ENCODE measurements at places on chromosomes 1 and 21.

DNA sequence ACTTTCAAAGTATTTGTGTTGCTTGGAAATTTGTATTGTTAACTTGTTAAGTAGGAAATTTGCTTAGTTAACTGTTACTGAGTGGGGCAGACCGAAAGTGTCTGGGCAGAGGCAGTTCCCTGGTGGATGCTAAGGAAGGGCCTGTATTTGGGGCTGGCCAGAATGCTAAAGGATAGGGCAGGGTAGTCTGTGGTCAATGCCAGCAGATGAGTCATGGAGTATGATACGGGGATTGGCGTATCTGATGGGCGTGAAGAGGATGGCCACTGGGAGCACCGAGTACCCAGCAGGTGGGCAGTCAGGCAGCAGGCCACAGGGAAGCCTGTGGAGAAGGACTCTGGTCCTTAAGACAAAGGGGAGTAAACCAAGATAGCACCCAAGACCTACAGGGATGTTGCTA, 46.6 kb upstream of the SCAF4 start:
- DNase-seq, result no peak

DNA sequence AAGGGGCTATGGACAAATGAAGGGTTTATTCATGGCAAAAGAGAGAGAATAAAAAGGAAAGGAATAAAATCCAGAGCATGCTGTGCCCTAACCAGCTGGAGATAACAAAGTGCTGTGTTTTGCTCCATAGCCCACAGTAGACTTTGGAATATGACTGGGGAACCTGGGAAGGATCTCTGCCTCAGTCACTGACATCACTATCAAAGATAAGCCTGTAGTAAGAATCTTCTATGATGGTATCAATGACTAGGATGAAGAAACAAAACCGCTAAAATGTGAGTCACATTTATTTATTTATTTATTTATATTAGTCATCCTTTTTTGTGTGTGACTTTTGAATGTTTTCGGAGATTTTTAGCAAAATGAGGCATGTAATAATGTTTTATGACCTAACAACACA, 56.3 kb downstream of the NVL start:
- DNase-seq, result peak; percentile 59

DNA sequence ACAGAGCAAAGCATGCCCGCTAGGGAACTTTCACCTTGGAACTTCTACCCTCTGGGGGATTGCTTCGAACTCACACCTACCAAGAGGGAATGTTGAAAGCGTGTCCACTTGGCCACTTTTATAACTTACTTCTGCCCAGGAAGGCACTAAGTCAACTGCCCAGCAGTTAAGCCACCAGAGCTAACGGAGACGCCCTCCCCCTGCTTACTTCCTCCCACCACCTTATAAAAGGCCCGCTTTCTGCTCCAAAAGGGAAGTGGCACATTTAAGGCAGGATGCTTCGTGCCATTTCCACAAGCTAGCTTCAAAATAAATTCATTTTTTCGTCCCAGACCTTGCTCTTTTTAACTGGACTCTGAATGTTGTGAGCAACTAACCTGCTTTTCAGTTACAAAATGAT, 3.2 kb upstream of the AK2 start:
- DNase-seq, result no peak

GRCh38 chr1:183898001-183898396, 93.1 kb downstream of the RGL1 start:
- DNase-seq, result no peak

DNA sequence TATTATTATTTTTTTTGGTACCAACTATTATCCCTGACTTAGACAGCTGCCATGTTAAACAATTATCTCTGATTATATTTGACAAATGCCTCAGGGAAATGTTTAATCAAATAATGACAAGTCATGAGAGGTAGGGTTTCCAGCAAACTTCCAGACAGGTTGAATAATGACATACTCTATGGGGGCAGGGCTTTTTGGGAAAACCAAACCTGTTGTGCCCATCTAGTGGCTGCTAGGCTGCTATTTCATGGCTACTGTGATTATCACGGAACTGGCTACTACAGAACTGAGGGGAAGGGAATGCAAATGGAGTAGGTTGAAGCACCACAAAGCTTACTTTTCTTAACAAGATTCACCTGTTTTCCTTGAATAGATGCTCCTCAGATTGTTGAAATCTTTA, 77.6 kb downstream of the DUSP10 start:
- peak; percentile 19 for DNase-seq

- no peak for DNase-seq
Measured at GRCh38 chr1:168554603-168555483, 11.0 kb upstream of the XCL2 start.

DNA sequence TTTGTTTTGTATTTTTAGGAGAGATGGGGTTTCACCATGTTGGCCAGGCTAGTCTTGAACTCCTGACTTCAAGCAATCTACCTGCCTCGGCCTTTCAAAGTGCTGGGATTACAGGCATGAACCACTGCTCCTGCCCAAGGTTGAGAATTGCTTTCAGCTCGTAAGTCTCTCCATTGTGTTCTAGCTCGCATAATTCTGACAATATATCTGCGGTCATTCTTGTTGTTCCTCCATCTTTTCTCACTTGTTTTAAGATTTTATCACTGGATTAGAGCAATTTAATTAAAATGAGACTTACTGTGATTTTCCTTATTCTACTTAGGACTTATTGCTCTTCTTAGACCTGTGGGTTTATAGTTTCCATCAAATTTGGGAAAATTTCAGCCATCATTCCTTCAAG, 102.9 kb downstream of the AHCTF1 start:
- no peak for DNase-seq

- DNase-seq, result no peak
Measured at GRCh38 chr1:62282909-62283755, 36.1 kb downstream of the KANK4 start.

DNA sequence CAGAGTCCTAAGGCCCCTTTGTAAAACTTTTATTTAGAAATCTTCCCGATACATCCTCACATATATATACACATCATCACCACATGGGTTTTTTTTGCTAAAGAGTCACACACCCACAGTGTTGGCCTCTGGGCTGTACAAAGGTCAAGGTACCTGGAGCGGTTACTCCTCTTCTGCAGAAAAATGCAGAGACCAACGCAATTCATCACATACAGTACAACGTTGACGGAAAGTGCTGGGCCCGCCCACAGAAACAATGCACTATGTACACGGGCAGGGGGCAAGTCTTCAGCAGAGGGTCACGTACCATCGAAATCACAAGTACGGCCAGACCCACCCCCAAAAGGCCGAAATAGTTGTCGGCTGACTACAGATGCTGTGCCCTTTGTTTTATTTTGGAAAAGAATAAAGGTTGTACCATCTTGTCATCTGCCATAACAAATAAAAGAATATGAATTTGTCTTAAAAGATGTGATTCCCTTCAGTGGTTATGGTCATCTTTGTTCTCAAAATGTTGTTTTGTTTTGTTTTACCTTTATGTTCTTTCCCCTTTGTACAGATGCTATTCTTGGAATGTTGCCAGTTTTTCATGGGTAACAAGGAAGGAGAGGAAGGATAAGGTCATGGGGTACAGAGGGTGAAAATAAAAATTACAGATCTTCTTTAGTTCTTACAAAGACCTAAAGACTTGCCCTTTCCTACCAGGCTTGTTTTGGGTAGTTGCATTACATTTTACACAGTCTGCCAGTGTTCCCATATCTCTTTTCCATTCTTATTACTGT, 15.6 kb downstream of the TAL1 start:
- DNase-seq, result no peak

DNA sequence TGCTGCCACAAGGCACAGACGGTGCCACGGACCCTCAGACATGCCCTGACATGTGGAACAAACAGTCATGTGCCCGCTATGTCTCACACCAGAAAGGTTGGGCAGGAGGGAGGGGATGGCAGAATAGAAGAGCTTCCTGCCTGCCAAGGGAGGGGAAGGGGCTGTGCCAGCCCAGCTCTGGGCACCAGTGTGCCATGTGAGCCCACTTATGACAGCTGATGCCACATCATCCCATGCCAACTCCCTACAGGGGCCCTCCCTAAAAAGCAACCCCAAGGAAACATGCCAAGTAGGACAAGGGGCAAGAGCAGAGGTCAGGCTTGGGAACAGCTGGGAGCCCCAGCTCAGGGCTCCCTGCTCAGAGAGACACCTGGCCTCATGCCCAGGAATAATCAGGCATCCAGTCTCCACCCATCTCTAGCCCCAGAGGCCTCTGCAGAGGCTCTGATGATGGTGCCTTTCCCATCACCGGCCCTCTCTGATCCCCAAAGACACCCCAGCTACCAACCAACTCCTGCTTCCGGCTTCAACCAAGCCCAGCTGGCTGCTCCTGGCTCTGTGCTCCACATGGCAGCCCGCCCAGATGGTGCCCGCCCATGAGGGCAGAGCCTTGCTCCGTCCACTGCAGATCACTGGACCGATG, 10.3 kb downstream of the ADGRB2 start:
- peak; percentile 47 for DNase-seq

Measured in bronchial epithelial cell (primary cell).